ENCODE measurements at places on chromosomes 16 and 17.

DNA sequence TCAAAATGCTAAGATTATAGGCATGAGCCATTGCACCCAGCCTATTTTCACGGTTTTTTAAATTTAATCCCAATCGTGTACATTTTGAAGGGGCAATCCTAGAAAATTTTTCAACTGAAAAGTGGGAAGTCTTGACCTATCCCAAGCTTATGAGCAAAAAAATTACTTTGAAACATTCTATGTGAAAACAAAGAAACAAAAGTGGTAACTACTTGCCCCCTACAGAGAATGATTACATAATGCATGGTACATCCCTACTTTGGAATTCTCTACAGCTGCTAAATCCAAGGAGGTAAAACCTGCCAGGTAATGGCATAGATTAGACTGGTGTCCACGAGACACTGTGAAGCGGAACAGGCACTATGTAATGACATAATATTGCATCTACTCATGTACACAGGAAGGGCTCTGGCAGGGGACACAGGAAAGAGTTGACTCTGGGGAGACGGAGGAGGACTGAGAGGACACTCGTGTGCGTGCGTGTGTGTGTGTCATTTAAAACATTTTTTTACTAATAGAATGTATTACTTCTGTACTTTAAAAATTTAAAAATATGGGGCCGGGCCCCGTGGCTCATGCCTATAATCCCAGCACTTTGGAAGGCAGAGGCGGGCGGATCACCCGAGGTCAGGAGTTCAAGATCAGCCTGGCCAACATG, 15.7 kb downstream of the ASGR2 start:
- no peak for DNase-seq

DNA sequence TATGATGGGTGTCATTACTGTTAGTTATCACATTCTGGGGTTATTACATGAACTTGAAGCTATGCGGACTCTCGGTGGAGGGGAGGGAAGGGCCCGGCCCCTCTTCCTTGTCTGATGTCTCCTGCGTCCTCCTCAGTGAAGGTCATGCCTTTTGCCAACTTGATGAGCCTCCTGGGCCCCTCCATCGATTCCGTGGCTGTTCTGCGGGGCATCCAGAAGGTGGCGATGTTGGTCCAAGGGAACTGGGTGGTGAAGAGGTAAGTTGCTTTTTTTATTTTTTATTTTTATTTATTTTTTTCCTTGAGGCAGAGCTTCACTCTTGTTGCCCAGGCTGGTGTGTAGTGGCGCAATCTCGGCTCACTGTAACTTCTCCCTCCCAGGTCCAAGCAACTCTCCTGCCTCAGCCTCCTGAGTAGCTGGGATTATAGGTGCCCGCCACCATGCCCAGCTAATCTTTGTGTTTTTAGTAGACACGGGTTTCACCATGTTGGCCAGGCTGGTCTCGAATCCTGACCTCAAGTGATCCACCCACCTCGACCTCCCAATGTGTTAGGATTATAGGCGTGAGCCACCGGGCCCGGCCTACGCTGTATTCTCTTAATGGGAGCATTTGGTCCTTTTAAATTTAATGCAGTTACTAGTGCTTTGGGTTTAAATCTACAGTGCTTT, 21.6 kb downstream of the POLR3E start:
- DNase-seq: peak; percentile 24

GRCh38 chr17:1058423-1059130, 61.6 kb downstream of the TIMM22 start:
- peak; percentile 31 for DNase-seq

DNA sequence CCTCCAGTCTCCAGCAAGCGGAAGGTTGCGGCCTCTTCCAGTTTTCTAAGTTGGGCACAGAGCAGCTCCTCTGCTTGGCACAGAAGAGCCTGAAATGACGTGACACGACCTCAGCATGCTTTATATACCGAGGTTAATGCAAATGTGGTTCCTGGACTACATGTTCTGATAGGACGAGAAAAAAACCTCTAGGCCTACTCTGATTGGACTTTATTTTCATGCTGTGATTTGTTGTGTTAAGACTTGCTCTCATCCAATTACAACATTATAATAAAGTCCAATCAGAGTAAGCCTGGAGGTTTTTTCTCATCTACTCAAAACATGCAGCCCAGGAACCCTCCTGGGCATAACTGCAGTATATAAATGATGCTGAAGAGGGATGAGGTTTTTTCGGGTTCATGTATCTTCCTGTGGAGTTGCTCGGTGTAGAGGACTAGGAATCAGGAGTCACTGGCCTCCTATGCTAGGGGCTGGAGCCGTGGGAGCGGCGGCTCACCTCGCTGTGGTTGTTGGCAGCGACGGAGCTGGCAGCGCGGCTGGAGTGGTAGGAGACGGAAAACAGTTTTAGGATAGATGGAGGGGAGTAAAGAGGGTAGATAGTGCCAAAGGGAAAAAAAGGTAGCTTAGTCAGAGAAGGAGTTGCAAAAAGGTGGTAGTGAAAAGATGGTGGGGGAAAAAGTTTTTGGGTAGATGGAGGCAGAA, 878.0 kb downstream of the KCNJ18 start:
- DNase-seq: no peak

GRCh38 chr17:70168044-70168976, 1.0 kb upstream of the KCNJ2 start:
- no peak for DNase-seq

DNA sequence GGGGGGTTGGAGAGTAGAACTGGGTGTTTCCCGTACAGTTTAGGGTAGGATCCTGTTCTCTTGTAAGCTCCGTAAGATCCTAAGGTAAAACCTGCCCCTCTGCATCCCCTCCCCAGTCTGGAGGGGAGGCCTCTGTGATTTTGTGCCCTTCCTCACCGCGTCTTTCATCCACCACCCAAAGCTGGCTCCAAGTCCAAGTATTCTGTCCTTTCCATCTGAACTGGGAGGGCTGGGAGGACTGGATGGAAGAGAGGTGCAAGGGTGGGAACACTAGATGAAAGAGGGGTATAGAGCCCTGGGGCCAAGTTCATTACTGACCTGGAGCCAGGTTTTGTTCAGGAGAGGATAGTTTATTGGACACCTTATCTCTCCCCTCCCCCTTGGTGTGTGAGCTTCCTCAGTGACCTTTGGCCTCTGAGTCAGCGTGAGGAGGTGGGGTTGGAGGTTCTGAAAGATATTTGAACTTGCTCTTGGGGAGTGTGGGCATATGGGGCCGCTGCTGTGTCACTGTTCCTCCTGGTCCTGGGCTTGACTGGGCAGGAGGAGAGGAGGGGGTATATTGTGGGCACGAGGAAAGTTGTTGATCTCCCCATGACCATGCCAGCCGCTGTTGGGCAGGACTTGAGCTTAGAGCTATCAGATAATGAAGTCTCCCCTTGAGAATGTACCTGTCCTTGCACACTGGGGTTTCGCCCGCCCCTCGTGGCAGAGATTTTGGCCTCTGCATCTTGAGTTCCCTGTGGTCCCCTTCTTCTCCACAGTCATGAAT, 1.6 kb downstream of the LASP1 start:
- DNase-seq: peak; percentile 64

GRCh38 chr17:57311281-57312216, 55.2 kb downstream of the MSI2 start:
- DNase-seq: no peak

DNA sequence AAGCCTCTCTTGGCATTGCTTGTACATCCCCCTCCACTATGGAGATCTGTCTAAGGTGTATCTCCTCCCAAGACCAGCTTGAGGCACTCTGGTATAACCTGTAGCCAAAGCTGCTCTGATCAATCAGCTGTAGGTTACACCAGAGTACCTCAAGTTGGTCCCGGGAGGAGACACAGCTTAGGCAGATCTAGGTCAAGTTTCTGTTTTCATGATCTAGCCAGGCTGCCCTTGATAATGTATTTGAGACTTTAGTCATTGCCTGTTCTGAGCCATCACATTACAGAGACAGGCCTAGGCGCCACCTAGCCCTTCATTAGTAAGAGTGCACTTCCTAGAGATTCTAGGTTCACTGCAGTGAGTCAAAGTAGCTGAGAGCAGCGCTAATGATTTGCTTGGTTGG, 31.4 kb downstream of the ASGR1 start:
- no peak for DNase-seq

DNA sequence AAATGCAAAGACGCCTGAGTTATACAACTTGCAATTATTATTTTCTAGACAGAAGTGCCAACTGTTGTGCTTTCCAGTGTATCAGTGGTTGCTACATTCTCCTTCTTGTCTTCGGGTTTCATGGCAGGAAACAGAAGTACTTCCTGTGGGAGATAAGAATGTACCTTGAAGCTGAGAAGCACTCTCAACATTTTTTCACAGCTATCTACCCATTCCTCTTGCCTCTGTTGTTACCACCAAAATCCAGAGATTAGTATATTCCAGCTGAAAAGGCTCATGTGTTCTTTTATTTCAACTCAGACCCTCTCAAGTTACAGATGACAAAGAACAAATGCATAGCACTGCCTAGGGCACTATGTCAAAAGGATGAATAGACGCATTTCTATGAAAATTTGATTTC, 4.8 kb upstream of the ADAT1 start:
- DNase-seq: no peak

GRCh38 chr17:39164675-39165143, 1.3 kb downstream of the ARL5C start:
- DNase-seq: peak; percentile 54

DNA sequence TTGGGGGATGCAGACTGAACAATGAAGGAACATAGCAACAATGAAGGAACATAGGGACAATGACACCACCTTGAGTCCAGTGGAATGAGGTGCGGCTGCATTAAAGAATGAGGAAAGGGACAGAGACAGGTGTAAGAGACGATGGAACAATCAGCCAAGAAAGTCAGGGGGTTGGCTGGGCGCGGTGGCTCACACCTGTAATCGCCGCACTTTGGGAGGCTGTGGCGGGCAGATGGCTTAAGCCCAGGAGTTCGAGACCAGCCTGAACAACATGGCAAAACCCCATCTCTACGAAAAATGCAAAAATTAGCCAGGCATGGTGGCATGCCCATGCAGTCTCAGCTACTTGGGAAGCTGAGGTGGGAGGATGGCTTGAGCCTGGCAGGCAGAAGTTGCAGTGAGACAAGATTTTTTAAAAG, 13.6 kb upstream of the CBFB start:
- no peak for DNase-seq

GRCh38 chr17:58006924-58007780, at the start of gene SRSF1:
Gene SRSF1, minus strand, starts transcription at chr17:58007246. Its CDS starts 109 bp downstream, at chr17:58007137.
- peak; percentile 97 for DNase-seq

- no peak for DNase-seq
Observed at GRCh38 chr17:74964988-74965622, 7.5 kb downstream of the HID1 start.

DNA sequence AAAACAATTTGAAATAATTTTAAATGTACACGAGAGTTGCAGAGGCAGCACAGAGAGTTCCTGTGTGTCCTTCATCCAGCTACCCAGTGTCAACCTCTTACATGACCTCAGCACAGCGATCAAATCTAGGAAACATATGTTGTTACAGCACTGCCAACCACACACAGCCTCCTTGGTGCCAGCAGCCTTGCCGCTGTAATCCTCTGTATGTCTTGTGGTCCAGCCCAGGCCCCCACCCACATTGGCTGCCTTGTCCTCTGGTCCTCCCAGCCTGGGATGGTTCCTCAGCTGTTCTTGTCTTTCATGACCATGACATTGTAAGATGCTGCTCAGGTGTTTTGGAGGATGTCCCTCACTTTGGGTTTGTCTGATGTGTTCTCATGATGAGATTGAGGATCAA, 178.0 kb downstream of the RPTOR start:
- no peak for DNase-seq

GRCh38 chr16:48555155-48555554, 54.8 kb downstream of the N4BP1 start:
- DNase-seq: no peak

- no peak for DNase-seq
Observed at GRCh38 chr16:23248261-23249194, 53.6 kb upstream of the SCNN1B start.

DNA sequence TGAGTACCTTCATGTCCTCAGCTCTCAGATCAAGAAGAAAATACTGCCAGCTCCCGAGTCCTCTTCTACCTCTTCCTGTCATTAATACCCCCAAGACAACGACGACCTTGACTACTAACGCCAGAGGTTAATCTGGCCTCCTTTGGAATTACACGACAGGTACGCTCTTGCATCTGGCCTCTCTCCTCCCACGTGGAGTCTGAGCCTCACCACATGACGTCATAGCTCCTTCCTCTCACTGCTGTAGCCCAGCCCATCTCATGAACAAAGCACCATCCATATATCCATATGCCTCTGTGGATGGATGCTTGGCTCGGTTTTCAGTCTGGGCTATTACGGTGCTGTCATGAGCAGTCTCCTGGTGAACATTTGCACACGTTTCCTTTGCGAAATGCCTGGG, 110.2 kb upstream of the TNRC6C start:
- no peak for DNase-seq

DNA sequence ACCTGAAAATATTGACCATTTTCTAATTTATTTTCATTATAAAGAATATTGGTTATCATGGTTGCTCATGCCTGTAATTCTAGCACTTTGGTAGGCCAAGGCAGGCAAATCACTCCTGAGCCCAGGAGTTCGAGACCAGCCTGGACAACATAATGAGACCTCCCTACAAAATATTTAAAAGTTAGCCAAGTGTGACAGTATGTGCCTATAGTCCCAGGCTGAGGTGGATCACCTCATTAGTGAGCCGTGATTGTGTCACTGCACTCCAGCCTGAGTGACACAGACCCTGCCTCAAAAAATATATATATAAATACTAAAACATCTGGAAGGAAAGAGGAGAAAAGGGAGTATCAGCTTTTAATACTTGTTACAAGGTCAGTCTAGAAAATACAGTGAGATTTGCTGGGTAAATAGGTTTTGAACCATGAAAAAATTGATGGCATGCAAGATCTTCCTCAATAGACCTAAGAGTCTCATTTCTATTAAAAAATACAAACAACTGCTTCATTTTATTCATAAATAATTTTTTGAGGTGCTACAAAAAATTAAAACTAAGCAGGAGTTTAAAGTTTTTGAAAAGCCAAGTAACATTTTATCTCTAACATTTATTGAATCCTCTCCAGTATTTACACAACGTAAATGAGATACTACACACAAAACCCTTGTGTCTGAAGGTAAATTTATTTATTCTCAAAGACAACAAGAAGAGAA, 47.7 kb downstream of the TUBD1 start:
- DNase-seq: no peak

GRCh38 chr16:56872863-56873391, 7.9 kb downstream of the SLC12A3 start:
- no peak for DNase-seq

- no peak for DNase-seq
Observed at GRCh38 chr17:83084621-83085056, 5.2 kb downstream of the METRNL start.

GRCh38 chr17:12081720-12082119, 61.0 kb downstream of the MAP2K4 start:
- no peak for DNase-seq

DNA sequence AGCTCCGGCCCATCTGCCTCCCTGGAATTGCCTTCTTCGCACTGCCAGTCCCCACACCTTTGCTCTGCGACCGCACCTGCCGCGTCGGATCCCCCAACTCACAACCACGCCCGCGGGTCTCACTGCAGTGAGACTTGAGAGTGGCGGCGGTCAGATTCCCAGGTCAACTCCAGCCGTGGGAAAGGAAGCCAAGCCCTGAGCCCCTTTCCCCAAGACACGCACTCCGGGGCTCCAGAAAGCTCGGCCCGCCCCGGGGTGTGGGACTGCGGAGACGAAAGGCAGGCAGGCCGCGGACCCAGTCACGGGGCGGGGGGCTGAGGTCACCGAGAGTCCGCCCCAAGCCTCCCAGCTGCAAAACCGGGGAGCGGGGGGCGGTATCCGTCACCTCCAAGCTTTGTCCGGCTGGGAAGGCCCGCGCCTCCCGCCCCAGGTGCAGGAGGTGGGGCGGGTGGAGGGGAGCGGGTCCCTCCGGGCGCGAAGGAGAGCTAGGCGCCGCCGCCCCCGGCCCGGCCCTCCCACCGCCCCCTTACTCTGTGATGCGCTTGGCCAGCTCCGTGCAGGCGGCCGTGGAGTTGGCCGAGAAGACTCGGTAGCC, 615 bp downstream of the PRPSAP1 start:
- no peak for DNase-seq

Data from activated T-helper 9 cell treated with anti-CD3 and anti-CD28 coated beads, Interleukin-2, amount 50 U/mL, for 16 hours (primary cell).